Stimulated activated CD8-positive, alpha-beta memory T cell treated with anti-CD3 and anti-CD28 coated beads, Interleukin-4, amount 100 ng/mL, for 1 hour (primary cell): ENCODE measurements at places on chromosomes 5 and 9.

- no peak for DNase-seq
These were observed 597.3 kb upstream of the SGCD start for GRCh38 chr5:155729684-155730059.

GRCh38 chr5:89095341-89095740 is 212.4 kb upstream of the MEF2C start:
- no peak for DNase-seq

GRCh38 chr5:150135557-150136304 is 19.9 kb downstream of the PDGFRB start:
- DNase-seq, result no peak

DNA sequence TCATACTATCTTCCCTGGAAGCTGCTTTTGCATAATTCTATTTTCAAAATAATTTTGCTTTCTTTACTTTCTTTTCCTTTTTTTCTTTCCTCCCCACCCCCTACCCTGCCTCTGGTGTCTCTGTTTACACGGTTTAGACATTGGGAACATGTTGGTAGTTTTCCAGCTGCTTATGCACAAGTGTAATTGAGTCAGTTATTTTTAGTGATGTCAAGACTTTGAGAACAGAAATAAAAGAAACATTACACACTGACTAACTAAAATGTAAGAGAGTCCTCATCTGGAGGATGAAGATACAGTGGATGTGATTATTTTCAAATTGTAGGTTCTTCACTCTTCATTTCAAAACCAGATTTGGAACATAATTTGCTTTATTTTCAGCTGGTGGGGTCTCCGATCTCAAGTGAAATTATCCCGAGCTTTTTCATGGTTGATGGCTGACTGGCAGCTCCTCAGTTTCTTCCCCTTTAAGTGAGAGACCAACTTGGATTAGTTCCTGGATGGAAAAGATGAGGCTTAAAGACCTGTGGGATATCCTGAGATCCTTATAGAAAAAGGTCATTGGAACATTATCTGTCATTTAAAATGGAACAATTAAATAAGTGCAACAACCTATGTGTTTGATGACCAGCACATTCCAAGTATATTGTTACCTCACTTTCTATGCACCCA is 154.4 kb upstream of the ZNF462 start:
- DNase-seq, result no peak

DNA sequence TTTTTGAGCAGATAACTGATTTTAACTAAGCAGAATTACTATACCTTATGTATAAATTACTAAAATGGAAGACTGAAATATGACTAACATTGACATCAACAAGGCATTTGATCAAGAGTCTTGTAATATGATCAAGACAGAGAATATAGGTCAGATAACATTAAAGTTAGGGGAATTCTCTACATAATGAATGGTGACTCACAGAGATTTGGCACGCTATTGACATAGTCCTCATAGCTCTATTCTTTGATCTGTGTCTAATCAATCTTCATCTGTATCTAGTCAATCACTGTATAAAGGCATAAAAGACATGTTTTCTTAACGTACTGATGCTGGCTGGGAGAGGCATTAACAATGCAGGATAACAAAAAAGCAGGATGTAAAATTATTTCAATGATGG is 17.4 kb downstream of the ABITRAM start:
- no peak for DNase-seq

DNA sequence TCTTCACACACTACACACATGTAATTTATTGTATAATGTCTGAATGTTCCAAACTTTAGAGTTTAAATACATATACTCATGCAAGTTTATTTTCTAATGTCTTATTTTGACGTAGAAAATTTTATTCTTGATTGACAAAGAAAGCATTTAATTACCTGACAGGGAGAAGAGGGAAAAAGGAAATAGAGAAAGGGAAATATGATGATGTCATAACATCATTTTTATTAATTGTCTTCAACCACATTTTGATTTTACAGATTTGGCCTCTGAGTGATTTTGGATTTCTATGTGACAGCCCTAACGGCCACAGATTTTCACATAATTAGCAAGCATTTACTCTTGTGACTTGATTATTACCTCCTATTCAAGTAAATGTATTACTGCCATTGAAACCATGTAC is 106.1 kb upstream of the FSTL4 start:
- no peak for DNase-seq

GRCh38 chr9:85136507-85136906 is 467.0 kb downstream of the NTRK2 start:
- DNase-seq, result no peak

GRCh38 chr5:78837836-78838235 is 147.3 kb downstream of the ARSB start:
- no peak for DNase-seq

GRCh38 chr5:157860898-157861890 is 2.2 kb upstream of the CLINT1 start:
- no peak for DNase-seq

GRCh38 chr5:147743678-147744374 is 38.7 kb downstream of the JAKMIP2 start:
- no peak for DNase-seq

GRCh38 chr5:143664623-143665022 is 147.3 kb upstream of the HMHB1 start:
- DNase-seq, result no peak

DNA sequence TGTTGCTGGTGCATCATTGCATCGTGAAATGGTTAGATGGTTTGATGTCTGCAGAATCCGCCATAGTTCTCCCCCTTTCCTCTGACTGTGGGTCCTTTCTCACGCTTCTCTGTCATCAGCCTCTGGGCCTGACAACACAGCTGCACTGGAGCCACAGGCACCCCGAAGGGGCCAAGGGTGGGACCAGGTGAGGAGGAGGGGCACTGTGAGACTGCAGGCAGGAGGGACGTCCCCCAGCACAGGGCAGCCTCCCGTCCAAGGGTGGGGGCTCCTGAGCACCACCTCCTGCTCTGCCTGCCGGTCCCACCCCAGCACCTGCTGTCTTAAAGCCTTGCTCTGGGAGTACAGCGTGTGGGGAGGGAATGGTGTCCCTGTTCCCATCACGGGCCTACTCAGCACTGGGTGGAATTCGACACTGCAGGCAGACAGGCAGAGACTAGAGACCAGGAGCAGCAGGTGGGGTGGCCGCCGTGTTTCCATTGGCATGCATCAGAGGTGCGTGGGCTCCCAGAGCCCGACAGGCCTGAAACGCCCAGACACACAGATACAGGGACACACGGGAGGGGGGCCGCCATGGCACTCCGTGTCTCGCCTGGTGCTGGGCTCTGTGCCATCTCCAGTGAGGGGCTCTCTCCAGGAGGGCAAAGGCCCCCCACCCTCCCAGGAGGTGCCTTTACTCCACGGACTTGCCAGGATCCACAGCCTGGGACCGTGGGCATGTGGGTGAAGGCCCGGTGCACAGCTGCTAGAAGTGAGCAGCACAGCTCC is 15.0 kb downstream of the CACNA1B start:
- no peak for DNase-seq

DNA sequence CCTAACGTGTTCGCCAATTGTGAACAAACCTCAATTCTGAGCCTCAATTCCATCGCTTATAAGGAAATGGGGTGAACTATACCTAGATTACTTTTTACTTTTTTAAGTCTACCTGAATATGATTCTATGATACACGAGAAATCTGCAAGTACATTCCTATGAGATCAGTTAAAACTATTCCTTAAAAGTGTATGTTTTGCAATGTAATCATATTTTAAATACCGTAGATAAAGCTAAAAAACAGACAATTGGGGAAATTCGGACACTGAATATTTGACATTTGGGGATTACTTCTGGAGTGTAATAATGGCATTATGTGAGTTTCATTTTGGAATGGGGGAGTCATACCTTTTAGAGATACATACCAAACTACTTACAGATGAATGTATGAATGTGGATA is 62.3 kb downstream of the STRBP start:
- DNase-seq, result no peak

DNA sequence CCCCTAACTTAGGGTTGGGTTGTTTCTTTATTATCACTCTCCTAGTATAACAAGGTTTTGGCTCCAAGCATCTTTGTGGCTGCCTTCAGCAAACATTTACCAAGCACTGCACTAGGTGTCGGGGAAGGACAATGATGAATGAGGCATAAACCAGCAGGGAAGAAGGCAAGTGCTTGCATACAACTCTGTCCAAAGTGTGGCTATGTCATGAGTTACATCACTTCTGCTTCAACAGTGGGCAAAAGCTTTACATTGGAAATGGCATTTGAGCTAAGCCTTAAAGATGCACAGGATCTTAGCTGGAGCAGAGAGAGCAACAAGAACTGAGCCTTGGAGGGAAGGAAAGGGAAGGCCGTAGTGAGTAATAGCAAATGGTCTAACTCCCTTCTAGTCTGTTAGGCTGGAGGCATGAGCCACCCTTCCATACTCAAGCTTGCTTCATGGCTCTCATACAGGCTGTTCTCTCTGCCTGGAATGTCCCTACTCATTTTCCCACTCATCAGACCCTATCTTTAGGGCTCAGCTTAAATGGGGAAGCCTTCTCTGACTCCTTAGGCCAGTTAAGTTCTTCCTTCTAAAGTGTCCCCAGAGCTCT is 121.8 kb downstream of the SEMA6A start:
- no peak for DNase-seq

GRCh38 chr9:36862206-36863145 is 171.6 kb downstream of the PAX5 start:
- no peak for DNase-seq

DNA sequence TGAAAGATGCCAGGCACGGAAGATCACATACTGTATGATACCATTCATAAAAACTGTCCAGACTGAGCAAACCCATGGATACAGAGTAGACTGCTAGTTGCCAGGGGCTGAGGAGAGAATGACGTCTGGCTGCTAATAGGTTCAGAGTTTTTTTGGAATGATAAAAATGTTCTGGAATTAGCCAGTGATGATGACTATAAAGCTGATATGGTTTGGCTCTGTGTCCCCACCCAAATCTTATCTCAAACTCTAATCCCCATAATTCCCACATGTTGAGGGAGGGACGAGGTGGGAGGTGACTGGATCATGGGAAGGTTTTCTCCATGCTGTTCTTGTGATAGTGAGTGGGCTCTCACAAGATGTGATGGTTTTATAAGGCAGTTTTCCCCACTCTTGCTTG is 37.4 kb downstream of the CAMSAP1 start:
- DNase-seq, result no peak

GRCh38 chr9:126125577-126125976 is 201.1 kb upstream of the MVB12B start:
- no peak for DNase-seq

DNA sequence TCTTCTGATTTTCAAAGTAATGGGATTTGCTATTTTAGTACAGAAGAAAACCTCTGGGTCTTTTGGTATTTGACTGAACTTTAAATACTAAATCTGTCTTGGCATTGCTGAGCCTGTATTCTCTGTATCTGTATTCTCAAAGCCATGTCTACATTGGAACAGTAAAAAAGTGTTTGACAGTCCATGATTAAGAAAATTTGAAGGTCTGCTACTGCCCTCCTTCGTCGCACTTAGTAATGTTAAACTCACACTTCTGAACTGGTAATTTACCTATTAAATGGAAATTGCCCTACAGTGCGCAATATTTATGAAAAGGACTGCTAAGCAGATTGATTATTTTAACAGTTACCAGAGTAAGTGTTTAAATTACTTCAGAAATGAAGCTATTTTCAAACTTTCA is 165.7 kb upstream of the SMC2 start:
- no peak for DNase-seq

GRCh38 chr5:37005946-37006540 is 129.5 kb downstream of the NIPBL start:
- DNase-seq, result no peak

DNA sequence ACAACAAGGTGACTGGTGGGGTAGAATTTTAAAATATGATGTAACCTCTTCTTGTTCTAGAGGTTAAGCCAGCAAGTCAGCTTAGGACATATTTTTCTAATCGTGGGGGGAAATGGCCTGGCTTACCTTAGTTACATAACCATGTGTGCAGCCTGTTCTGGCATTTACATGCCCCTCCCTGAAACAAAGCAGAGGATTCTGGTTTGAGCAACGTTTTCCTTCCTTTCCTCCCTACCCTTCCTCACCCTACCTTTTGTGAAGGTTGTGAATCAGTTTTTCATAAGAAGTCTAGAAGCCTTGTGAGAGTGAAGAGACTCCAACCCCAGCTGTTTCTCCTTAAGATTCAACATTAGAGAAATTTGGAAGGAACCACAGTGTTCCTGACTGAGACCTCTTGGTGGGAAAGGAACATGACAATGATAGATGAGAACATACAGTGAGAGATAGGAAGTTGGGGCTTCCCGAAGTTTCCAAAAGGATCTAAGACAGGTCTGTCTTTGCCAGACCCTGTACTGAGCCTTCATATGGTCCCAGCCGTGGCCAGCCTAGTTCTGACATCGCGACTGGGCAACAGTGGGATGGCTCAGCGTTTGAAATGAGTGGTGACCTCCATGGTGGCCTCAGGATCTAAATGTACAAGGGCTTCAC is 365.2 kb downstream of the SPATA31D1 start:
- no peak for DNase-seq

DNA sequence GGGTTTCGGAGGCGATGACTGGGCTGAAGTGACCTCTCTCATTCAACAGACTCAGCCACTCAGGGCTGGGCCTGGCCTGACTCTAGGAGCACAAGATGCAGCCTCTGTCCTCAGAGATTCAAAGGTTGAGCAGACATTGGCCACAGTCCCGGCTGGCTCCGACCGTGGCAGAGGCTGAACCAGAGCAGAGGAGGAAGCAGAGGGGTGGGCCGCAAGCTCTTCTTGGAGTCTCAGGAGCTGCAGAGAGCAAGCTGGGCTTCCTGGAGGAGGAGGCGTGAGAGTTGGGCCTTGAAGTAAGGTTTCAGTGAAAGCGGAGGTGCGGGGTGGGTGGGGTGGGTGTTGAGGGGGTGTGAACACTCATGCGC is 37.6 kb downstream of the ALG2 start:
- DNase-seq, result no peak

GRCh38 chr9:104885818-104886709 is 41.9 kb downstream of the ABCA1 start:
- no peak for DNase-seq

GRCh38 chr9:69342769-69343168 is 17.8 kb downstream of the ENTREP1 start:
- DNase-seq, result no peak

DNA sequence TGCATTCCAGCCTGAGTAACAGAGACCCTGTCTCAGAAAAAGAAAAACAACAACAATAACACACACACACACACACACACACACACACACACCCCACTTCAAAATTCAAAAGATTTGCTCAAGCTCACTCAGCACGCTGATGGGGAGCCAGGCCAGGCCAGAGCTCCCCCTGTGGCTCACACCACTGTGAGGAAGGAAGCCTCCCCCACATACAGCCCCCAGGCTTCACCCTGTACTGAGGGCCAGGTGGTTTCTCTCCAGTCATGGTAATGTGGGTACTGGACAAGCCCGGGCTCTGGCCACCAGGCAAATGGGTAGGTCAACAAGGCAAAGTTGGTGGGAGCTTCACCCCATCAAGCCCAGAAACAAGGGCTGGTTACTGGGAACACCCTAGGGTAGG is 19.0 kb downstream of the ATOX1 start:
- no peak for DNase-seq

- DNase-seq, result no peak
These were observed 15.3 kb downstream of the ASPN start for GRCh38 chr9:92467041-92467440.

GRCh38 chr9:124098141-124098905 is 86.8 kb downstream of the LHX2 start:
- no peak for DNase-seq
